ENCODE measurements at places on chromosomes 7 and 10.
A peak's percentile ranks its signal among the peaks of the same experiment; 100 is the strongest.

- DNase-seq: no peak
Measured at GRCh38 chr7:123792547-123792946, 43.7 kb upstream of the WASL start.

GRCh38 chr10:113445736-113446135 is 107.1 kb upstream of the HABP2 start:
- DNase-seq: no peak

DNA sequence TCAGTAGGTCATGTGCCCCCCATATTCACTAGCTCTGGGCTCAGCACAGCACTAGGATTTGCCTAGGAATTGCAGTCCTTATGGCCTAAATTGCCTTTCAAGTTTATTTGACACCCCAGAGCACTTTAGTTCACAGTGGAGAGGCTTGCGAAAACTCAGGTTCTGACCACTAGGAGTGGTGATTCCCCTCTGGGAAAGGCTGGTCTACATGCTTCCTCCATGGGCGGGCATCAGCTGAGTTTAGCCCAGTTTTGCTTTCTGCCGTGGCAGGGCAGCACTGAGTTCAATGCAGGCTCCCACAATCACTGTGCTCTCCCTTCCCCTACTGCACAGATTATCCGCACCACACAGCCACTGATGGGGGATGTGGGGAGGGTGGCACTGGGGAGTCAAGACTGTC is 94.4 kb downstream of the ADCYAP1R1 start:
- no peak for DNase-seq

GRCh38 chr10:16227674-16228073 is 209.1 kb upstream of the PTER start:
- DNase-seq: no peak

- DNase-seq: no peak
Measured at GRCh38 chr7:146764458-146764857, 647.9 kb downstream of the CNTNAP2 start.

DNA sequence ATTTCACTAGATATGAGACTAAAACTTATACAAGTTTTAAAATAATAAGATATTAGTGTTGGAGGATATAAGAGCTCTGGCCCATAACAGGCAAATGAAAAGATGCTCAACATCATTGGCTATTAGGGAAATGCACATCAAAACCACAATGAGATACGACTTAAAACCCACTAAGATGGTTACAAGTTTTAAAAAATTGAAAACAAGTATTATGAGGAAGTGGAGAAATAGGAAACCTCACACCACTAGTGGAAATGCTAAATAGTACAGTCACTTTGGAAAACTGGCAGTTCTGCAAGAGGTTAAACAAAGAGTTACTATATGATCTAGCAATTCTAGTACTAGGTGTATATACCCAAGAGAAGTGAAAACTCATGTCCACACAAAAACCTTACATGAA is 17.2 kb downstream of the PANK1 start:
- DNase-seq: peak; percentile 85

DNA sequence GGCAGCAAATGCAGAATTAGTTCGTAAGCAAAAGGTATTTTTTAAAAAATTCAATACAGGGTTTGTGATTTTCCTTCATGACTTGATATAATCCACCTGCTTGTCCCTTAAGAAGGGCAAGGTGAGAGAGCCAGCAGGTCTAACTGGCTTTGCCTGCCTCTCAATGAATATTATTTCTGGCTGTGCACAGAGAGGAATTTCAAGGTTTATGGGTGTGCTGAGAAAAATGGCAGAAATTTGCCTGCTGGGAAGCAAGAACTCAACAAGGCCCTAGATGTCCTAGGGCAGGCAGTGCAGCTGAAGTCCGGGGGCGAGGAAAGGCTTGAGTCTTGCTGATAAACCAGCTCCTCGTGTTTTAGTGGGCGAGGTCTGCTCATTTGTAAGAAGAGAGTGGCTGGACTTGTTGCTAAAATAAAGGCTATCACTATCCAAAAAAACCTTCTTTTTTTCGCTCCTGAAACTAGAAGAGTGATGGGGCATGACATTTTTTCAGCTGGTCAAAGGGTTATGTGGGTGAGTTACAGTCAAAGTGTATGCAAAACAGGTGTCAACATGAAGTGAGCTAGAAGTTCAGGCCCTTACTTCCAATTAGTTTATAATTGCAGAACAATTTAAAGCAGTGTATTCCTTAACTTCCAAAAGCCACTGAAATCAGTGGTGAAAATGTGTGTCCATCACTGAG is 385.8 kb upstream of the KLF6 start:
- no peak for DNase-seq

GRCh38 chr7:143217806-143218205 is 4.0 kb upstream of the TAS2R40 start:
- DNase-seq: no peak

- DNase-seq: no peak
Measured at GRCh38 chr10:83012866-83013265, 1126.4 kb upstream of the GHITM start.

DNA sequence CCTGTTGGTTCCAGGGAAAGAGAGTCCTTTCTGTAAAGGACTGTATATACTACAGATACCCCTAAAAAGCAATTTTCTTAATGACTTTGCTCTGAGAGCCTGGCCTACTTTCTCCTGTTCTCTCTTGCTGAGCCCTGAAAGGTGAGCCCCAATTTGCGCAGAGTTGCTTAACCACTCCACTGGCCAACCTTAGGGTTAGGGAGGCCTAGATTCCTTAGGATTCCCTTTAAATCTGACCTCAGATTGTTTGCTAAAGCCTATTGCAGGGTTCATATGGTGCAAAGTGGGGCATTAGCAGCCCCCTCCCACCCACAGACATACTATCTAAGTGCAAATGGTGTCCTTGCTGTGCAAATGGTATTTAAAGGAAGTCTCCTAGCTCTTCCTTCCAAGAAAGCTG is 164.2 kb downstream of the RNLS start:
- DNase-seq: no peak

DNA sequence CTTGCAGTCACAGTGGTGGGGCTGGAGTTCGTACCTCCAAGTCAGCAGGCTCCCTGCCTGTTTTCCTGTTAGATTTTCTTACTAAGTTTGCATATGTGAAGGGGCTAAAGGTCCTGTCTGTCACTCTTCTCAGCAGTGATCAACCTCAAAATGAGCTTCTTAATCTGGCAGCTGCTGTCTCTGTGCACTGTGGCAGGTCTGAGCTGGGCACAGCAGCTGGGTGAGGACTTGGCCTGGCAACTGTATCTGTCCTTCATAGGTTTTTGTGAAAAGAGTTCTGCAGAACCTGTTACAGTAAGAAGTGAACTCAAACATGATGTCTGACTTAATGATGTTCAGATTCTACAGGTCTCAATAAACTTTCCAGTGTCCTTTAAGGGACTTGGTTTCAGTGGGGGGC is 31.3 kb upstream of the GJD4 start:
- no peak for DNase-seq

- peak; percentile 52 for DNase-seq
Measured at GRCh38 chr10:76033457-76034196, 602.2 kb downstream of the LRMDA start.

DNA sequence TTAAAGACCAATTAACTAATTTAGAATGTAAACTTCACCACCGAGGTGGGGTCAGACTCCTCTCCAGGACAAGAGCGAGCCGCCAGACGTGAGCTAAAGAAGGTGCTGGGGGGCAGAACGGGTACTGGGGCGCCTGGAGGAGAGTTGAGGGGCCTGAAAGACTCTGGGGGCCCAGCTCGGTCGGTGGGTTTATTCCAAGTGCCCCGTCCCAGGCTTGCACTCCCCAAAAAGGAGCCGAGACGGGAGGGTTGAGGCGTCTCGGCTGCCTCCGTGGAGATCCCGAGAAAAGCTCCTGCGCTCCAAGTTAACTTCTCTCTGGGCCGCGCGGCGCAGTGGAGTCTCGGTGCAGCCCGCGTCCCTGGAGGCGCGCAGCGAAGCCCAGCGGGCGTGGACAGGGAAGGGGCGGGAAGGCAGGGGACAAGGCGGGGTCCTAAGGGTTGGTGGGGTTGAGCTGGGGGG is 553.3 kb downstream of the TFEC start:
- DNase-seq: no peak

- peak; percentile 45 for DNase-seq
Measured at GRCh38 chr7:127900732-127901685, 130.2 kb downstream of the LRRC4 start.

- DNase-seq: no peak
Measured at GRCh38 chr7:27139334-27140125, 4.0 kb downstream of the HOXA5 start.

DNA sequence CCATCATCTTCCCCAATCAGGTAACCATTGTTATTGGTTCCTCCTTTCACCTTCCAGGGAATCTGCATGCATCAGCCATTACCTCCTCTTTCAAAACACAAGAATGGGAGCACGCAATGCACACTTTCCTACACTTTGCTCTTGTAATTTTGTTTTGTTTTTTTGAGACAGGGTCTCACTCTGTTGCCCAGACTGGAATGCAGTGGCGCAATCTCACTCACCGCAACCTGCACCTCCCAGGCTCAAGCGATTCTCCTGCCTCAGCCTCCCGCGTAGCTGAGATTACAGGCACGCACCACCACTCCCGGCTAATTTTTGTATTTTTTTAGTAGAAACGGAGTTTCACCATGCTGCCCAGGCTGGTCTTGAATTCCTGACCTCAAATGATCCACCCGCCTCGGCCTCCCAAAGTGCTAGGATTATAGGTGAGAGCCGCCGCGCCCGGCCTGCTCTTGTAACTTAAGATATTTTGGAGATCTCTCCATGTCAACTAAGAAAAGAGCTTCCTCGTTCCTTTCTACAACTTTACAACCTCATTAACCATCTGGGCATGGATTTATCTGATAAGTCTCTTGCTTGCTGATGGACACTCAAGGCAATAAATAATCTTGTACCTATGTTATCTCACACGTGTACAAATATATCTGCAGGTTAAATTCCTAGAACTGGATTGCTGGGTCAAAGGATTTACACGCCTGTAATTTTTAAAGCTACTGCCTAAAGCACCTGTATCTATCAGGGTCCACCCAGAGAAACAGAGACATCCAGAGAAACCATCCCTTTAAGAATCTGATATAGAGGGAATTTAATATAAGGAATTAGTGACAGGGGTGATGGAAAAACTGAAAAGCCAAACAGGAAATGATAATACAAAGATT is 4.2 kb downstream of the CYTH3 start:
- no peak for DNase-seq

- DNase-seq: no peak
Measured at GRCh38 chr10:43199684-43200537, 61.7 kb downstream of the CSGALNACT2 start.

DNA sequence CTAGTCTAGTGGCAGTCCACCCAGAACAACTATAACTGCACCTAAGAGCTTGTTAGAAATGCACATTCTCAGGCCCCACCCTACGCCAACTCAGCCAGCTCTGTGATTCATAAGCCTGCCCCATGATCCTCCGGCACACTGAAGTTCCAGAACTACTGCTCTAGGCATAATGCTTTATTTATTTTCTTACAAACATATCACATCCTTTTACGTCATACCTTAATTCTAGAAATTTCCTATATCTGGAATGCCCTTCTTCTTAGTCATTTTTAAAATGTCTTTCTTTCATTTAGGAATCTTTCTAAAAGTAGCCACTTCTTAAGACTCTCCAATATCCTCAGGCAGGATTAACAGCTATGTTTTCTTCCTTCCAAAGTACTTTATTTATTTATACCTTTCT is 480.1 kb downstream of the INHBA start:
- no peak for DNase-seq

DNA sequence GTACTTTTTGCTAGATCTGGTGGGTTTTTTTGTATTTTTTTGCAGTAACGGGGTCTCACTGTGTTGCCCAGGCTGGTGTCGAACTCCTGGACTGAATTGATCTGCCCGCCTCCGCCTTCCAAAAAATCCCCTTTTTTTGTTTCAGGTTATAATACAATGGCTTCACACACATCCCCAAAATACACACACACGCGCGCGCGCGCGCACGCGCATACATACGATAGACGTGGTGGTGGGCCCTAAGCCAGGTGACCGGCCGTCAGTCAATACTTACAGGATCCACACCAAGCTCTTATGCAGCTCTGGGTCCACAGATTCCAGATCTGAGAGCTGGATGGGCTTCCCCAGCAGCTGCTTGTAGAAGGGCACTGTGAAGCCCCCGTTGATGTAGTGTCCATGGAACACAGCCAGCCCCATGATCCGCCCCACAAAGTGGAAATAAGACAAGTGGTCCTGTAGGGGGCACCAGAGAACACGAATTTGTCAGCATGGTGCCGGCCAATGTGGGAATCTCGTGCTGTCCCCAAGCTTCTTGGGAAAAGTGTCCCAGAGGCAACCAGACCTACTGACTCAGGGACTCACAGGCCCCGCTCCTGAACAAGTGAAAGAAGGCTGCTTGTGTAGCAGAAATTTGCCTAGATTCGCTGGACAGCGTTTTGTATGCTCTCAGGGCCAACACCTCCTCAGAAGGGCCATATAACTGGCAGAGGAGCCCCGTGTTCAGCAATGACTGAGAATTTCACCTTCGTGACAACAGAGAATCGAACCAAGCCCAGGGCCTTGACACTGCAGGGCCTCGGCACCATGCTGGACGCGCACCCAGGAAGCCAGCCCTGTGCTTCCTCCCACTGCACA is 103.6 kb downstream of the SMURF1 start:
- DNase-seq: peak; percentile 61

DNA sequence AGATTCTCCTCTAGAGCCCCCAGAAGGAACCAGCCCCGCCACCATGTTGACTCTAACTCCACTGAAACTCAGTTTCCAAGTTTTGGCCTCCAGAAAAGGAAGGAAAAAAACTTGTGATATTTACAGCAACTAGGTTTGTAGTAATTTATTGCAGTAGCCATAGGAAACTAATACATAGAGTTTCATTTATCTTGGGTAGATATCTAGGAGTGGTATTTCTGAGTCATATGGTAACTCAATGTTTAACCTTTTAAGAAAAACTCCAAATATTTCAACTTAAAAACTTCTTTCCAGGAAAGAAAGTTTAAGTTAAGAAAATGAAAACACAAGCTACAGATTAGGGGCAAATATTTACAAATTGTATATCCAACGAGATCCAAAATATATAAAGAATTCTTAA is 576.7 kb downstream of the KCNMA1 start:
- DNase-seq: no peak

DNA sequence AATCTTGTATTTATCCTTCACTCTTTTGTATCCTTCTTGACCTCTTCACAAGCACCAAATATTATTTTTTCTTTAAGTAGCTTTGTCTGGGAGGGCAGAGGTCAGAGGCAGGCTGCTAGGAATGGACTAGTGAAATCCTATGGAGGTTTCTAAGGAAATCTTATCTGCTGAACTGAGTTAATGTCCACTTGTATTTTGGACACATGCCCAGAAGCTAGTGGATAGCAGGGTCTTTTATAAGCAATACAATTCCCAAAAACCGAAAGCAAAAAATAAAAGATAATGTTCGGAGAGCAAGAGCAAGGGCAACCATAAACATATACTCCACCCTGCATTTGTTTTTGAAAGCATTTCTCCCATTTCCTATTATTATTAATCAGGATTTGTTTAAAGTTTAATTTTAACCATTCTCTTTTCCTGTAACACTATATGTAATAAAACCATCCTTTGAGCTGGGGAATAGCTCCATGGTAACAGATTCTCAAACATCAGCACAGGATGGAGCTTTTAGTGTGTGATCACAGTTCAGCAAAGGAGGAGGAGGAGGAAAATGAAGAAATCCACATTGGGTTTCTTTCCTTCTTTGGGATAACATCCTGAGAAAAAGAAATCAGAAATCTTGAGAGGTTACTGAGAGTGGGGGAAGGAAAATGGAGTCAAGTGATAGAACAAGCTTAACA is 328.2 kb upstream of the LRRN3 start:
- DNase-seq: no peak

- DNase-seq: no peak
Measured at GRCh38 chr7:74482629-74483401, 29.1 kb downstream of the GTF2IRD1 start.

Measured in Kasumi-1 (cell line).